SK-N-SH (cell line): ENCODE measurements at places on chromosomes 6 and 20.
A peak's percentile ranks its signal among the peaks of the same experiment; 100 is the strongest.

DNA sequence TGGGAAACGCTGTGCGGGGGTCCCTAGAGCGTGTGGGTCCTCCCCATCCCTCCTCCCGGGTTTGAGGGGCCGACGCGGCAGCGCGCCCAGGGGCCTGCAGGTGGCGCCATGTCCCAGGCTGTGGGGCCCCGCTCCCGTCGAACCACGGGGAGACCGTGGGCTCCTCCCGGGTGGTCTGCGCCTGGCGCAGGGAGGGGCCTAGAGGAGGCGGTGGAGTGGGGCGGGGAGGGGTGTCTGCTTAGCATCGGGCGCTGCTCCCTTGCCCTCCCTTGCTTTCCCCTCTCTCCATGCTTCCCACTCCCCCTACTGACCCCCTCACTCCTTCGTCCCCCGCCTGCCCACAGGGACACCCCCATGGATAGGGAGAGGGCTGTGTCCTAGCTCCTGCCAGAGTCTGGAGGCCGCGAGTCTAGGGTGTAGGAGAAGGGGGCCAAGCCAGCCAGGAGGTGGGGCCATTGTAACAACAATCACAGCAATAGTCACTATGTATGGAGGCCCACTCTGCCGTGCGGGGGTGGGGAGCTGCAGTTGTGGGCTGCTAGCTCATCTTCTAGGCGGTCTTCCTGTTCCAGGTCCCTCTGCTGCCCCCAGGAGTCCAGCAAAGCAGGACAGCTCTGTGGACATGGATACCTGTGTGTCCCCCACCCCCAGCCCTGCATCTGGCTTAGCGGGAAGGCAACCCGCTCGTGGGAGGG, 51.7 kb downstream of the CHMP4B start:
- DNase-seq = peak; percentile 90

DNA sequence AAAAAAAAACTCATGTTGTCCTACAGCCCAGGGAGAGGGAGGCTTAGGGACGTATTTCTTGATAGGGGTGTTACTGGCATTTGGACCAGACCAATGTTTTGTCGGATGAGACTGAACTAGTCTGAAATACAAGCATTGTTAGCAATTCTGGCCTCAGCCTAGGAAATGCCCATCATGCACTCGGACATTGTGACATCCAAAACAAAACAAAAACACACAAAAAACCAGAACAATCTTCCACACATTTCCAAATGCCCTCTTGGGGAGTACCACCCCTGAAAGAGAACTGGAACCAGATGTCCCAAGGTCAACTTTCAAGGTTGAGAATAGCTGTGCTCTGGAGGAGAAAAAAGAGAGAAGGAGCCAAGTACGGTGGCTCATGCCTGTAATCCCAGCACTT, 299.1 kb upstream of the JARID2 start:
- no peak for DNase-seq

DNA sequence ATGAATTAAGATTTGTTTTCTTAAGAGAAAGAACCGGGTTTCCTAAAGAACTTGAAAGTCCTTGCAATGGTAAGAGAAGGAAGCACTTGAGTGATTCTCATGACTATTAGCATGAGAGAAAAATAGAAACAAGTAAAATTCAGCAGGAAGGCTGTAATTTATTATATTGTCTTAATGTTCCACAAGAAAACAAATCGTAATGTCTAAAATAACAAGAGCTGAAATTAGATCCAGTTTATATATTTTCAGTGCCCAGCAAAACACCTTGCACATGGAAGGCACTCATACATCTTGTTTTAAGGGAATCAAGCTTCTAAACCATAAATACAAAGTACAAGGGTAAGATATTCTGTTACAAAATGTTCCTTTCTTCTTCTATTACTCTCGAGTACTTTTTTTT, 229.4 kb upstream of the PLN start:
- DNase-seq = no peak

DNA sequence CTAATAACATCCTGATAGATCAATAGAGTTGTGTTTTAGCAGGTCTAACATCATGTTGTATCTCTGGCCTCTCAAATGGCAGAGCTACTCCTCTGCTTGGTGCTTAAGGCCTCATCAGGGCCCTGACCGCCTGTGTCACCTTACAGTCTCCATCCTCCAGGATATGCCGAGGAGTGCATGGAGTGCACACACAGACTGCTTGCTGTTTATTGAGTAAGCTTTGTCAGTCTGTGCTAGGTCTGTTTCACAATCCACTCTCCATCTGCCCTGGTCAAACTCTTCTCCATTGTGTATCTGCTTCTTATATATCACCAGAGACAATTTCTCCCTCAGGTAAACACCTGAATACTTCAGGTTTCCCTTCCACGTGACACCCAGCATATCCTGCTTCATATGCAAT, 136.1 kb downstream of the SLC24A3 start:
- DNase-seq = no peak
